ENCODE measurements at places on chromosomes 2 and 18.

- no peak for DNase-seq
Observed at GRCh38 chr2:46555011-46555410, 75.6 kb downstream of the TMEM247 start.

- no peak for DNase-seq
Observed at GRCh38 chr2:203697190-203697589, 9.2 kb upstream of the CD28 start.

DNA sequence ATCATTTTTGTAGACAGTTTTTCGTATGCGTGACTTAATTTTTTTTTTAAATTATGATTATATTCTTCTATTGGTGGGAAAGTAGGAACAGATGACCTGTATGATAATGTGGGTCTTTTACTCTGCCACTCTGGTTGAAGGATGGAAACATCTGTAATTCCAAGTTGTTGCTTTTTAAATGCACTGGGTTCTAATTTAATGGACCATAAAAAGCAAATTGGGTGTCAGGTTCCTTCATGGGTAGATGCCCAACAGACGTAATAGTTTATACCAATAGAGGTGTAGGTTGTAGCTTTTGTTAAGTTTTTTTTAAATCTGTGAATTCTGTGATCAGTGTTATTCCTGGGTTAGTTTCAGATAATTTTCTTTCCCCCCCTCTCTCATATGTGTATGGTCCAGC lies 117.6 kb downstream of the MAP4K4 start:
- no peak for DNase-seq

DNA sequence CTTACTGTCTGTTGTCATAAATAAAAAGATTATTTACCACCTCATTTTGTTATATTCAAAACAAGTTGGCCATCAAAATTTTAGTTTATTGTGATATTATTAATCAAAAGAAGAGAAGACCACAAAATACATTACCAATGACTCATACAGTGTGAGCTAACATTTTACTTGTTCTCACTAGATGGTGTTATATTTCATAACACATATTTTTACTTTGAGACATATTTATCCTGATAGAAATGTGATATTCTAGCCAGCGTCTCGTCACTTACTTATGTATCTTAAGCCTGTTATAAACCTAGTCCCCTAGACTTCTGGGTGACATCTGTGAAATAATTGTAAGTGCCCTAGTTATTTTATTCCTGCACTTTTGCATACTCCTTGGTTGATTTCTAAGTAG lies 263.2 kb downstream of the CDH7 start:
- no peak for DNase-seq

DNA sequence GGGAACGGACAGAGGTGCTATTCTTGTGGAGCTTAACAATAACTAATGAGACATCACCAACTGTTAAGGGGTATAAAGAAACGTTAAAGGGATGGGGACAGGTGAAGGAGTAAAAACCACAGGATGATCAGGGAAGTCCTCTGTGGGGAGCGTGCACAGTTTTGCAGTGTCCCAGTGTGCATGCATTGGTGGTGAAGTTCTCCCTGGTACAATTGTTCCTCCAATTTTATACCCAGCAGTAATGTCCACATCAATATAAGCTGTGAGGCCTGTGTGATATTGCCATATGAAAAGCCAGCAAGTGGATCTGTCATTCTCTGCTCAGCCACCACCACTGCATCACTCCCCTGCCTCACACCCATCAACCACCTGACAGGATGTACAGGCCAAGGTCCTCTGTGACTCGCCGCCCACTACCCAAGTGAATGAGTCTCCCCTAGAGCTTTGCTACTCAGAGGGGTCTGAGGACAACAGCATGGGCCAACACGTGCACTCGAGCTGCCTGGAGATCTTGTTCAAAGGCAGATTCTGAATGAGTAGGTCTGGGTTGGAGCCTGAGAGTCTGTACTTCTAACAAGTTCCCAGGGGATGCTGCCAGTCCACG lies 4.6 kb downstream of the MLPH start:
- no peak for DNase-seq

GRCh38 chr18:48673456-48673852 lies 134.6 kb downstream of the CTIF start:
- no peak for DNase-seq

DNA sequence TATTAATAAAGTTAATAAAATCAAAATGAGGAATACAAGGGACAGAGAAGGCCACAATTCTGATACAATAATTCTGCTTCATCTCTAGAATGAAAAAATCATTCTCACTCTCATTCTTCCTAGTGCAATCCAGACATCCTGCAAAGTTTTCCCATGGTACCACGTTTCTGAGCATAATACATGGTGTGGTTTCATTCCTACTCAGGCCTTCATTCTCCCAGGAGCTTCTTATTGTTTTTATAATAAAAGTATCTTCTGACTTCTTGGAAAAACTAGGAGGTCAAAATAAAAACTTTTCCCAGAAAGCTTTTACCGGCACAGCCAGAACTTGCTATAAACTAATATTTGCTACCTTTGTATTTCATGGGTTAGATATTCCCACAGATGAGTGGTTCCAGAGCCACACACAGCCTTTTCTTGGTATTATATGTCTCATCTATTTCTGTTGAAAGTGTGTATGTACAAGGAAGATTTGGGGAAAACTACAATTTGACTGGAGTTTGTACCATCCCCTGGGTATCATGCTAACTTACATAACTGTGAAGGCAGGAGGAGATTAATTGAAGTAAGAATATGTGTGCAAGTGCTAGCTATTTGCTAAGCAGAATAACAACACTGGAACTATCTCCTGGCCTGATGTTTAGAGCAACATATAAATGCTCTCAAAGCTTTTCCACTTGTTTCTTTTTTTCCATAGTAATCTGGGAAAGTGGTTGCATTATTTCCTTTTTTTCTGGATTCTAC lies 82.3 kb downstream of the NRXN1 start:
- no peak for DNase-seq

DNA sequence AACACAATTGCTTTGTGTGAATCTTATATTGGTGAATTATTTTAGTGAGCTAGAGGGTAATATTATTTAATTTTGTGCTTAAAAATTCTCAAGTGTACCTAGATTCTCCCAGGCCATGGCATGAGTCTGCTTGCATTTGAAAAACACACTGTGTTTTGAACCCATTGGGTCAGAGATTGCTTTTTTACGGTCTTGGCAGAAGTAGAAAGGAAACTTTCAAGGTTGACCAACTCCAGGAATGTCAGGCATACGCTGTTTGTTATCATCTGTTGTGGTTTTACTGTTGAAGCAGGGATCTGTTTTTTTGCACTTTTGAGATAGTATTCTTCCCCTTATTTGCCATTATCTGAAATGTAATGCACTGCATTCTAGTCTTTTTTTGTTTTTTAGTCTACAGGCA lies 377.4 kb downstream of the RPRM start:
- no peak for DNase-seq

DNA sequence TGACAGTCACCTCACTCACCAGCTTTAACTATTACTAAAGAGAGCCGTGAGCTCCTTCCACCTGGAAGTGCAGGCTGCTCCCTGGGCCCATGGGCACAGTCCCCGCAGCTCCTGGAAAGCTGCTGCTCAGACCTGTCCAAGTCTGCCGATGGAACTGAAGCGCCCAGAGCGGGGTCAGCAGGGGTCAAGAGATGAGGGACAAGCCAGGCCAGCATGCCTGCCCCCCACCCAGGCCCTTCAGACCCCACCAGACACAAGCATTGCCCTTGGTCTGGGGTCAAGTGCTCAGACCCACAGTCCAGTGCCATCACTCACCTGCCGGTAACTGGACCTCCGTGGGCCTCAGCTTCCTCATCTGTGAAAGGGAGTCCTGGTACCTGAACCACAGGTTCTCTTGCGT lies 59.9 kb downstream of the BIN1 start:
- peak; percentile 40 for DNase-seq

- no peak for DNase-seq
Observed at GRCh38 chr2:176166272-176166671, 9.2 kb downstream of the HOXD3 start.
